Glutamatergic neuron (in vitro differentiated cells): ENCODE measurements at places on chromosomes 16 and 17. TPM values are rescaled to one million over a fixed set of nuclear protein-coding genes. Genes with fewer than 3 reads are reported as not detected.

Gene DNAH17
- total RNA-seq: 1.3 TPM

Gene ABCA9
- total RNA-seq: 0.61 TPM

Gene NME4
- total RNA-seq: 82.6 TPM

Gene DRC7
- not detected for total RNA-seq

Gene METTL2A
- total RNA-seq: 38.2 TPM

Gene ST3GAL2
- 134 TPM for total RNA-seq

Gene COASY
- 57.4 TPM for total RNA-seq

Gene EVPLL
- total RNA-seq: not detected

Gene COL1A1
- total RNA-seq: 10.1 TPM

Gene ODAD4
- 3.4 TPM for total RNA-seq

Gene OR1A1
- not detected for total RNA-seq
